ENCODE measurements at places on chromosomes 1 and 21. TPM values are rescaled to one million over a fixed set of nuclear protein-coding genes. Genes with fewer than 3 reads are reported as not detected.

Gene CELSR2
- 26.8 TPM for total RNA-seq

Gene SHISAL2A
- total RNA-seq = 0.60 TPM

- H3K27me3 ChIP-seq = no peaks in the 10 kb centered on the region
- DNase-seq = peak; percentile 88
- peaks cover 11% of the 10 kb centered on the region for H3K4me1 ChIP-seq
- H3K36me3 ChIP-seq = no peaks in the 10 kb centered on the region
- H3K27ac ChIP-seq = no peak overlapping the region
Observed at GRCh38 chr1:203172184-203173010, 3.2 kb downstream of the MYBPH start.

Gene ESPN
- 46.1 TPM for total RNA-seq

Gene LRRC39
- total RNA-seq = 0.25 TPM

DNA sequence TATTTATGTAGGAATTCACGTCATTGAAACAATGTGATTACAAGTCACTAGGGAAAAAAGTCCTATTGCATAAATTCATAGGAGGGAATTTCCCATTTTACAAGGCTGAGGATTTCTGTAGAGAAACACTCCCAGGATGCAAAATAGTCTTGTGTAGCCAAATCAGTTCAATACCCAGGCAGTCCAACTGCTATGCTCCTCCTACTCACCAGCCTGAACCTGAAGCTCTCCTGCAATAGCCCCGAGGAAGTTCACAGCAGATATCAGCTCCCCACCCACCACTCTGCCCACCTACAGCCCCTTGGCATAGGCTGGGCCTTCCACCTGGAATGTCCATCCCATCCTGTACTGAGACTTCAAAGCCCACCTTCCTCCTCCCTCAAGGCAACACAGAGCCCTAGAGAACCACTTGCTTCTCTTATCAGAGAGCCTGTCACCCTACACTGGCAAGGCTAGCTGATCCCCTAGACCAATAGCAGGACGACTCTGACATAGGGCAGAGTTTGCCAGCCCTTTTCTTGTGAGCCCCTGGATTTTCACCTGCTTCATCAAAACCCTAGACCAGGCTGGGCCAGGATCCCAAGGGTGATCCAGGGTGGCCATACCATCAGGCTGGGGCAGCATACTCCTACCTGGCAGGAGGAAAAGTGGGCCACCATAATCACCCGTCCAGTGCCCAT lies 1.5 kb downstream of the LSS start:
- peak overlapping the region; percentile 33 for H3K27ac ChIP-seq
- H3K4me3 ChIP-seq = peak overlapping the region; percentile 78
- H3K27me3 ChIP-seq = peaks cover 22% of the 10 kb centered on the region
- no peak for DNase-seq
- peaks cover 27% of the 10 kb centered on the region for H3K4me1 ChIP-seq
